ENCODE measurements at places on chromosomes 1 and 21. TPM values are rescaled to one million over a fixed set of nuclear protein-coding genes. Genes with fewer than 3 reads are reported as not detected.

DNA sequence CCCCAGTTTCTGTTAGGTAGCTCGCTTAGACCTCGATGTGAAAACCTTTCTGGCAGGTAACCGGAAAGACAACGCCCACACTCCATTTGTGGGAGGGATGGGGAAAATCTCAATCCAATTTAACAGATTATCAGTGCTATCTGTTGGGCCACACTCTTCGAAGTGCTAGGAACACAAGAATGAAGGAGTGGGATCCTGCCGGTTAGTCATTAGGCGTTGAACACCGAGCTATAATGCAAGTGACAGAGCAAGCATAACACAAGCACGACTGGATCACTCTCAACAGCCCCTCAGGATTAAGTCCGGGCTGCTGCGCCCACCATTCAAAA, 531 bp downstream of the SNIP1 start:
- peak overlapping the region; percentile 93 for H3K4me3 ChIP-seq
- no peak for DNase-seq

GRCh38 chr1:63620671-63621070, 27.5 kb downstream of the PGM1 start:
- no peak overlapping the region for H3K27ac ChIP-seq
- H3K36me3 ChIP-seq = no peaks in the 10 kb centered on the region
- no peak overlapping the region for H3K4me3 ChIP-seq
- no peaks in the 10 kb centered on the region for H3K27me3 ChIP-seq

DNA sequence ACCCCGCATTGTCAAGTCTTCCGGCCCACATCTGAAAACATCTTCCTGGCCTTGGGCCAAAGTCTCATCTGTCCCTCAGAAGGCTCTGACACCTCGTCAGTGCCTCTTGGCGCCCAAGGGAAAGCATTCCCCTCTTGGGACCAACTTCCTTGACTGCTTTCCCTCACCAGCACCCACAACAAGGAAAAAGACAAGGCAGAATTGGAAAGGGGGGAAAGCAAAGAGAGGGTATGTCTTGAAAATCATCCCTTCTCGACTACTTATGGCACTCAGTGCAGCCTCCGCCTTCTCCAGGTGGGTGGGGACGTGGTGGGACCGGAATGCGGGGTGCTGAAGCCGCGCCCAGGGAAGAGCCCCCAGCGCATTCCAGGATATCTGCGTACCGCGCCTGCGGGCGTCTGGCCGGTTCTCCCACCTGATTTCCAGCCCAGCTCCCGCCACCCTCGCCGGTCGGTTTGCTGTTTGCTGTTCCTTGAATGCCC, 554 bp upstream of the SLC39A1 start:
- peak overlapping the region; percentile 77 for H3K4me3 ChIP-seq
- DNase-seq = no peak
- H3K27me3 ChIP-seq = no peaks in the 10 kb centered on the region
- peaks cover 8% of the 10 kb centered on the region for H3K36me3 ChIP-seq
- peak overlapping the region; percentile 90 for H3K27ac ChIP-seq
- peaks cover 64% of the 10 kb centered on the region for H3K4me1 ChIP-seq

DNA sequence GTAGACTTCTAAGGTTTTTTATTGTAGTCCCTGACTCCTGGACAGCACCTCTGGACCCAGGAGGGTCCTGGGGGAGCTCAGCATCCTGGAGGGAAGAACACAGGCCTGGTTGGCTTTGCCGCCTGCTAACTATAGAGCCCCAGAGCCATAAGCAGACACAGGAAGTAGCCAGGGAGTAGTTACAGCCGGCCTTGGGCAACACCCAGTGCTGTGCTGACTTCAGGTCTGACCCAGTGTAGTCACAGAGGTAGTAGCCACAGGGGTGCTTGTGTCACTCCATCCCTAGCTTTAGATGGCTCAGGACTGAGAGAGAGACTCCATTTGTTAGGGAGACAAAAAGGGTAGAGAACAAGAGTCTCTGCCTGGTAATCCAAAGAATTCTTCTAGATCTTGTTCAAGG, 21.9 kb downstream of the MCOLN2 start:
- no peaks in the 10 kb centered on the region for H3K27me3 ChIP-seq
- H3K4me3 ChIP-seq = no peak overlapping the region
- H3K4me1 ChIP-seq = peaks cover 9% of the 10 kb centered on the region
- DNase-seq = no peak
- no peak overlapping the region for H3K27ac ChIP-seq

NBPF4 gene
- not detected for total RNA-seq

NR1I3 gene
- not detected for total RNA-seq

GRCh38 chr1:32031578-32032274, 18.1 kb downstream of the KHDRBS1 start:
- H3K4me1 ChIP-seq = peaks cover 9% of the 10 kb centered on the region
- peak overlapping the region; percentile 47 for H3K27ac ChIP-seq
- no peak for DNase-seq

GRCh38 chr1:212955961-212956620, 5.8 kb downstream of the VASH2 start:
- no peaks in the 10 kb centered on the region for H3K36me3 ChIP-seq
- no peak for DNase-seq
- H3K4me1 ChIP-seq = peaks cover 5% of the 10 kb centered on the region
- no peaks in the 10 kb centered on the region for H3K27me3 ChIP-seq
- no peak overlapping the region for H3K4me3 ChIP-seq
- H3K27ac ChIP-seq = no peak overlapping the region

GRCh38 chr1:115266729-115267421, 71.2 kb downstream of the NGF start:
- no peak overlapping the region for H3K27ac ChIP-seq
- H3K4me1 ChIP-seq = peaks cover 12% of the 10 kb centered on the region
- no peaks in the 10 kb centered on the region for H3K27me3 ChIP-seq
- peak overlapping the region; percentile 52 for H3K4me3 ChIP-seq
- H3K36me3 ChIP-seq = no peaks in the 10 kb centered on the region
- DNase-seq = no peak

C4BPB gene
- 3.7 TPM for total RNA-seq

DNA sequence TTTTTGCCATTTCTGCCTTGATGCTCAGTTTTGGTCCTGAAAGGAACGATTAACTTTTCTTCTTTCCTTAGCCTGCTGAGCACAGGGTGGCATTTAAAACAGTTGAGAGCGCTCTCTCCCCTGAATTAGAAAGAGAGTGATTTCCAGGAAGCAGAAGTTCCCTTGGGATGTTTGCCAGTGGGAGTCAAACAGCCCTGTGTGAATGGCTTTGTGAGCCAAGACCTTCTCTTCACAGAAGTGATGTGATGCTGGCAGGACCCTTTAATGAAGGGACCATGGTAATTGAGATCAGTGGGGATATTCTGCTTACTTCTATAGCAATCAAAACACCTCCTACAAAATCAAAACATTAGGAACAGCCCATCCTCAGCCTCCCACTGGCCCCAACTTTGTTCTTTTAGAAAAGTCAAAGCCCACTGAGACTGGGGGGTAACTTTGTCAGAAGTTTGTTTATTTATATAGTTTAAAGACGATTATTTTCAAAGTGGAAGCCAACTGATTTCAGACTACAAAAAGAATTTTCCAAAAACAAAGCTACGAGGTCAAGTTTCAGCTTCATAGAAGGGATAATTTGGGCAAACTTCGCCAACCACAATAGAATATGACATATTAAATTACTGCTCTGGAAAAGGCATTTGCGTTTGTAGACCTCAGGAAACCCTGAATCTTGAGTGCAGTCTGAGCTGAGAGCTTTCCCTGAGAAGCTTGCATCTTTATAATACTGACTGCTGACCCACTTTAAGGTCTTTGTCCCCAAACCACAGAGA, 122.7 kb downstream of the GABPA start:
- H3K27ac ChIP-seq = no peak overlapping the region
- no peak for DNase-seq
- H3K36me3 ChIP-seq = no peaks in the 10 kb centered on the region
- no peaks in the 10 kb centered on the region for H3K27me3 ChIP-seq
- H3K4me1 ChIP-seq = peaks cover 4% of the 10 kb centered on the region
- peak overlapping the region; percentile 24 for H3K4me3 ChIP-seq

DNA sequence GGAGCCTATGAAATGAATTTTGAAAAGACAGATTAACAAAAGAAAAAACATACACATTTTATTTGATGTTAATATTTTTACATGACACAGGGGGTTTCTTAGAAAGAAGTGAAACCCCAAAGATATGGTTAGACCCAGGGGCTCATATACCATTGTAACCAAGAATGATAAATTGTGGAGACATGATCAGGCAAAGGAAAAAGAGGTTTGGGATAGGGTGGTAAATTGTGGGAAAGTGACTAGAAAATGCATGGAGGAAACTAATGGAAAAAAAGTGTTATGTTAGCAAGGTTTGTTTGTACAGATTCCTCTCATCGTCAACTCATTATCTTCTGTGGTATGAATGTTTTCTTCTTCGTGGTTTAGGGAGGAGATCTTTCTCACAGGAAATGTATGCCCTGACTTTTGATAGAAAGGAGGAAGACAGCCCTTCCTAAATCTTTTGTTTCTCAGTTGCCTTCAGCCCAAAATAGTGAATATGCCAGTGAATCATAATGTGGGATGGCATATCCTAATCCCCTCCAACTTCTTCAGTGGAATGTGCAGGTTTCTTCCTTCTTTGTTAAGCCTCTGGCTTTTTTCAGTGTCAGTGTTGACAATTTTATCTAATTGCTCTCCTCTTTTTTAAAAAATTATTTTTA, 140.4 kb upstream of the UBE2U start:
- no peaks in the 10 kb centered on the region for H3K36me3 ChIP-seq
- no peak overlapping the region for H3K27ac ChIP-seq
- no peaks in the 10 kb centered on the region for H3K4me1 ChIP-seq
- no peak for DNase-seq

DNA sequence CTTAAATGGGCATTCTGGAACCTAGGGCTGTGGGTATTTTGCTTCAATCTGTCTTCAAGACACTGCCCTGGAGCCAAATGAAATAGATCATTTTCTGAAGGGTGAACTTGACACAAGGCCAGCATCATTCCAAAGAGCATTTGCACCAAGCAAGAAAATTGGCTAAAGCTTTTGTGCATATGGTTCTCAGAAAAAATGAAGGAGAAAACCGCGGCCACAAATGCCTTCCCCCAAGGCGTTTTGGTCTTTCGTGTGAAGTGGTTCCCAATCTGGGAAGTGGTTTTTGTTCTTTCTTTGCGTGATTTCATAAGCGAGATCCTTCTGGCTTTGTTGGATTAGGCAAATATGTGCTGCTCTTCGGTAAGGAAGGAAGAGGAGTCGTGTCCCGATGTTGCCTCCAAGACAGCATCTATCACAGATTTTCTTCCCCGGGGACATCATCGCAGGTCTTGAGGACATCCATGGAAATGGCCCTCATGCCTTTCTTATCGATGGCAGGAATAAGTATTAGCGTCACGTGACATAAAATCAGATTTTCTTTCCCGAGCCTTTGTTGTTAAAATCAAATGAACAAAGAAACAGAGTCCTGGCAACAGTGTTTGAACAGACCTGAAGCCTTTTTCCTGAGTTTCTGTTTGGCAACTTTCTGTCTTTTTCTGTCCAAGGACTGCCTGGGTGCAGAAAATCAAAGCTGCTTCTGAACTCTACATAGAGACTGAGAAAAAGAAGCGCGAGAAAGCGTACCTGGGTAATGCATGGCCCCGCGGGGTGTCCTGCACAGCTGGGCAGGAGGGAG, 31.0 kb downstream of the ATP5PO start:
- H3K4me1 ChIP-seq = peaks cover 13% of the 10 kb centered on the region
- DNase-seq = no peak
- peak overlapping the region; percentile 62 for H3K4me3 ChIP-seq
- H3K27me3 ChIP-seq = no peaks in the 10 kb centered on the region
- H3K36me3 ChIP-seq = no peaks in the 10 kb centered on the region

DNA sequence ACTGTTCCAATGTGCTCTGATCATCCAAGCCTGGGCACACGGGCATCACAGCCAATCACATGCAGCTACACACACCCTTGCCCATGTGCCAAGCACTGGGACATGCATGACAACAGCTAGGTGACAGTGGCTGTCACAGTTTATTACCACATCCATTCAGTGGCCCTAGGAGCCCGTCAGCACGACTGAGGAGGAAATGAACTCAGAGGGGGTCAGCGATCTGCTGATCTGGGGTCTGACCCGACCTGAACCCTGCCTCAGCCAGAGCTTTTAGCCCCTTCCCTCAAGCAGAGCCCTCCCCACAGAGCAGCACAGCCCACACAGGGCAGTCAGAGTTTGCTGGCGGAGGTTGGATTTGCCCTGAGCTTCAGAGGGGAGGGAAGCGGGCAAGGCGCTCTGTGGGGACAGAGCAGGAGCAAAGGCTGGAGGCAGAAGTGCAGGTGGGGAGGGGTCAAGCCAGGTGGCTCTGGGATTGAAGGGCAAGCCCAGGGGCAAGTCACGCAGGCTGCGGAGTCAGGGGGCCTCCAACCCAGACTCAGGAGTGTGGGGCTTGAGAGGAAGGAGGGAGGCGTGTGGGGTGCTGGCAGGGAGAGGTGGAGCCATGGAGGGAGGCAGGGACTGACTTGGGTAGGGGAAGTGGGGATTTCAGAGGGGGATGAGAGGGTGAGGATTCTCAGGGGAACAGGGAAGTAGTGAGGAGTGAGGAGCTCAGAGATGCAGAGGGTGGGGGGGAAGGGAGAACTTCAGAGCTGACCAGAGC, 10.4 kb downstream of the SH3BGRL3 start:
- H3K4me3 ChIP-seq = no peak overlapping the region
- no peaks in the 10 kb centered on the region for H3K36me3 ChIP-seq
- H3K27me3 ChIP-seq = no peaks in the 10 kb centered on the region
- no peak for DNase-seq
- H3K4me1 ChIP-seq = peaks cover 8% of the 10 kb centered on the region

DNA sequence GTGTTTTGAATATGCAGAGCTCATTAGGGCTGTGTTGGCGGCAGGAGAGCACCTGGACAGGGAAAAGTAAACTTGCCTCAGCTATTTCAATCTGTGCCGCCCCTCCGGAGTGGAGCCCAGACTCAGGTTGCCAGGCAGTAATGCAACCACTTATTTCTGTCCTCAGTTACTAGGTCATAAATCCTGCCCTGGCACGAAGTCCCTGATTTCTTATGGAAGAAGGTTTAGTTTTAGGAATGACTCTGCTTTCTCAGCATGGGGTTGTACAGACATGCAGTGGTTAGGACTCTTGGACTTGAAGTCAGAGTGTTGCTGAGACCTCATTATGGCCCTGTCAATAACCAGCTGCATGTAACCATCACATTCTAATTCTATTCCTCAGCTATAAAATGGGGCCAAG, 98.3 kb upstream of the FGGY start:
- H3K27ac ChIP-seq = peak overlapping the region; percentile 32
- no peak overlapping the region for H3K4me3 ChIP-seq
- no peaks in the 10 kb centered on the region for H3K36me3 ChIP-seq
- no peak for DNase-seq
- peaks cover 13% of the 10 kb centered on the region for H3K4me1 ChIP-seq

DNA sequence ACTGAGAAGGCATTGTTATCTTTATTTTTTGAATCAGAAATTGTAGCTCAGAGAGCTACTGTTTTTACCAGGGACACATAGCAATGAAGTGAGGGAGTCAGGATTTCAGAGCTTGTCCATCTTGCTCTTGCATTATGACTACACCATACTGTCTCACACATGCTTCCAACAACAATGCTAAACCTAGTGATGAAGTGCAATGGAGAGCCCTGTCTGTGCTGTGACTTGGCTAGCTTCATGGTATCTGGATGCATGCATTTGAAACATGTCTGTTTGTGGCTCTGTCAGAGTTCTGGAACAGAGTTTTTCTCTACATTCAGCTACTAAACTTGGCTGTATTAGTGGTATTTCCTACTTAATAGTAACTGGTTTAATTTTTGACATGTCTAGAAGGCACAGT, 7.0 kb downstream of the PLPPR4 start:
- no peaks in the 10 kb centered on the region for H3K36me3 ChIP-seq
- H3K27me3 ChIP-seq = no peaks in the 10 kb centered on the region
- H3K27ac ChIP-seq = no peak overlapping the region
- no peaks in the 10 kb centered on the region for H3K4me1 ChIP-seq
- H3K4me3 ChIP-seq = no peak overlapping the region

Measured in thoracic aorta (tissue), 2 donors.